Stimulated activated CD4-positive, alpha-beta T cell treated with anti-CD3 and anti-CD28 coated beads, TNF-alpha, amount 100 ng/mL, for 1 hour (primary cell): ENCODE measurements at places on chromosomes 6 and 20.

DNA sequence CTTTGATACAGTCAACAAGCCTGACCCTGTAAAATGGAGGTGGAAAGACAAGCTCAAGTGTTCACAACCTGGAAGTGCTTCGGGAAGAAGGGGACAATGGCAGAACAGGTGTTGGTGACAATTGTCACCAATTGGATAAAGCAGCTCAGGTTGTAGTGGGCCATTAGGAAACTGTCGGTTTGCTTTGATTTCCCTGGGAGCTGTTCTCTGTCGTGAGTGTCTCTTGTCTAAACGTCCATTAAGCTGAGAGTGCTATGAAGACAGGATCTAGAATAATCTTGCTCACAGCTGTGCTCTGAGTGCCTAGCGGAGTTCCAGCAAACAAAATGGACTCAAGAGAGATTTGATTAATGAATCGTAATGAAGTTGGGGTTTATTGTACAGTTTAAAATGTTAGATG lies 15.0 kb downstream of the CCR6 start:
- no peak for DNase-seq

DNA sequence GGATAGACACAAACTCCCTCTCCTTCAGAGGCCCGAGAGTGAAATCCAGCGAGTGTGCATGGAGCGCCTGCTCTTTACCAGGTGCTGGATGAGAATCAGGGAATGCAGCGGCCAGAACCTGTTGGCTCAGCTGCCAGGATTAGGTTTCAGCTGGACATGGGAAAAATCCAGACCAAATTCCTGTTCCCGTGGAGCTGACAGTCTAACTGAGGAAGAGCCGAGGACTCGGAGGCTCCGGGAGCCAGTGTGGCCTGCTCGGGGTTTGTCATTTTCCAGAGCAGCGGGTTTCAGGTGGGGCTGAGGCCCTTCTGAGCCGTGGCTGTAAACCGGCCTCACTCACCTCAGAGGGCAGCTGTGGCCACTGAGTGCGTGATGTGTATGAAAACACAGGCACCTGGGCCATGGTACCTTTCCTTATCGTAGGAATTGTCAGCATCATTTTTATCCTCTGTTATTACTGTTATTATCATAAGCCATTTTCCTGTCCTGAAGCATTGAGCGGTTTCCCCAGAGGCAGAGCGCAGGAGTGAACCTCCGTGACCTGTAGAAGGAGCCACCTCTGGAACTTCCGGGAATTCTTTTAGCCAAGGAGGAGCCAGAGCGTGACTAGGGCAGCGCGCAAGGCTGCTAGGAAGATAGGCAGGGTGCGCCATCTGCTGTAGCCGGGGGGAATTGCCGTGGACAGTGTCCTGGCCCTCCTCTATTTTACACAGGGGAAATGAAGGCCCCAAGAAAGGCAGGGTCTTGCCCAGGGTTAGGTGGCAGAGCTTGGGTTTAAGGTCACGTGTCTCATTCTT lies 27.3 kb downstream of the PKIG start:
- peak; percentile 45 for DNase-seq

- DNase-seq: no peak
Observed at GRCh38 chr6:112269979-112270566, 15.7 kb upstream of the LAMA4 start.

DNA sequence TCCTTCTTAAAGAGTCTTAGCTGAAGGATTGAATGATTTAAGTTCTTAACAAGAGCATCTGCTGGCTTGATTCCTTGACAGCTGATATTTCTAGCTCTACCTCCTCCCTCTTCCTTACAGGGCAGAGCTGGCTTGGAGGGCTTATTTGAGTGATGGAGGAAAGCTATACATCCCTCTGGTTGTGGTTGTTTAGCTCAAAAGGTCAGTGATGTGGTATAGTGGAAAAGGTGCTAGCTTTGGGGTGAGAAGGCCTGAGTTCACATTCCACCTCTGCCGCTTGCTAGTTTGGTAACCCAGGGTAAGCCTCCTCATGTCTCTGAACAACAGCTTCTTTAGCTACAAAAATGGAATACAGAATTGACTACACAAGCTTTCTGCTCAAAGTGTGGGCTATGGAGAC lies 8.3 kb downstream of the CHMP4B start:
- no peak for DNase-seq

- no peak for DNase-seq
Observed at GRCh38 chr6:114783083-114783482, 440.3 kb upstream of the HS3ST5 start.
